ENCODE measurements at places on chromosomes 6 and 20. TPM values are rescaled to one million over a fixed set of nuclear protein-coding genes. Genes with fewer than 3 reads are reported as not detected.
A peak's percentile ranks its signal among the peaks of the same experiment; 100 is the strongest.

Gene MRPS18A
- total RNA-seq, result 44.5 TPM

Gene AURKA
- 9.7 TPM for total RNA-seq

Gene HTR1E
- not detected for total RNA-seq

Gene BPIFA1
- total RNA-seq, result not detected

- peak; percentile 42 for DNase-seq
Measured at GRCh38 chr6:130997061-130997753, 65.8 kb downstream of the EPB41L2 start.

DNA sequence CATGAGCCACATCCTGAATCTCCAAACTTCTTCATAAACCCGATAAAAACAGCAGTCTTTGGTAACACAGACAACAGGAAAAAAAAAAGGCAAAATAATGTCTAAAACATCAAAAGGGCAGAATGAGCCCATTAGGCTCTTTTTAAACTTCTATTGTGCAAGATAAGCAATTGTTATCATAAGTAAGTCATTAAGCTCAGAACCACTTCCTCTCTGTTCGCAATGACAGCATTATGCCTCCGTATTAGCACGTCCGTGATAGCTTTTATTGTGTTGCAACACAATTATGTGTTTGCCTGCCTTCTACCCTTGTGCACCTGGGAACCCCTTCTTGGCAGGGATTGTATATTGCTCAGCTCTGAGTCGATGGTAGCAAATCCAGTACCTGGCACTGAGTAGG lies 147.1 kb downstream of the LRFN2 start:
- no peak for DNase-seq

DNA sequence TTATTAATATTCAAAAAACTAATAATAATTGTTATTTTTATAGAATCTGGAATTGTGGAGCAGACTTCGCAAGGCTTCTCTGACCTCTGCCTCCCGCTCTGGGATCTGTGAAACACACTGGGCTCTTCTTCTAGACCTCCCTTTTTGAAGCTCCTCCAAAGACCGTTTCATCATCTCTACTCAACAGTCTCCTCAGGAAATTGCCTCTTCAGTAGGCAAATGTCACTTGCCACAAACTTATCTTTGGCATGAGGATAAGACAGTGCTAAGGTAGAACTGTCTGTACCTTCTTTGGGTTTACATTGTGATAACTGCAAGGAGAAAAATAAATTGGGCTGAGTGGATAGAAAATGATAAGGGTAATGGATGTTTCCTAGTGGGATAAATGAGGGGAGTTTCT lies 2.3 kb upstream of the MAS1L start:
- DNase-seq, result no peak

GRCh38 chr20:60219984-60220562 lies 261.9 kb downstream of the CDH26 start:
- no peak for DNase-seq

GRCh38 chr6:51986864-51987263 lies 100.5 kb downstream of the PKHD1 start:
- no peak for DNase-seq

- no peak for DNase-seq
Measured at GRCh38 chr20:23290761-23291574, 59.6 kb upstream of the NXT1 start.

GRCh38 chr6:34912715-34913464 lies 23.8 kb downstream of the ANKS1A start:
- DNase-seq, result peak; percentile 49

Data from dermis microvascular lymphatic vessel endothelial cell (primary cell).